Colonic mucosa (tissue), 4 donors: ENCODE measurements at places on chromosomes 13 and 19. TPM values are rescaled to one million over a fixed set of nuclear protein-coding genes. Genes with fewer than 3 reads are reported as not detected.

DNA sequence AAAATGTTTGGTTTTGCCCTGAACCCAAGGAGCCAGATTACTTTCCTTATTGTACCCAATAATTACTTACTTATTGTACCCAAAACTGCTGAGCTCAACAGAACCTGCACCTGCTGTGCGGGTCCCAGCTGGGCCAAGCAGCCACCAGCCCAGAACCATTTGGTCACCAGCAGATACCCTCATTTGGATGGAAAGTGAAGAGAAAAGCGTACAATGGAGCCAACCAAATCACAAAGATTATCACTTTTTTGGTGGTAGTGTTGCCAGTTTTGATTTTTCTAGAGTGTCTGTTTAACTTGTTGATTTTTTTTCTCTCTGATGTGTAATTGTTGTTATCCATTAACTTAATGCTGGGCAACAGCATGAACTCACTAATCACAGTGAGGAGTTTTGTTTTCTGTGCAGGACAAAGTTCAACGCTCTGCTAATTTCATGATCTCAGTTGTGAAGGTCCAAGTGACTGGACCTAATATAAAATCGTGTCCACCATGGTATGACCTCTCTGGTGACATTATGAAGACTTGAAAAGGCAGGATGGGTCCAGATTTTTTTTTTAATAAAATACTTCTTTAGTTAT lies 23.8 kb downstream of the SPATA13 start:
- H3K27me3 ChIP-seq, result no peaks in the 10 kb centered on the region
- DNase-seq, result peak; percentile 45
- peak overlapping the region; percentile 8 for H3K4me3 ChIP-seq
- H3K4me1 ChIP-seq, result no peaks in the 10 kb centered on the region
- no peaks in the 10 kb centered on the region for H3K36me3 ChIP-seq

- H3K4me1 ChIP-seq, result no peaks in the 10 kb centered on the region
- no peak overlapping the region for H3K4me3 ChIP-seq
- H3K27ac ChIP-seq, result no peak overlapping the region
- no peaks in the 10 kb centered on the region for H3K36me3 ChIP-seq
Observed at GRCh38 chr13:111326621-111326965, 6.2 kb downstream of the TEX29 start.

DNA sequence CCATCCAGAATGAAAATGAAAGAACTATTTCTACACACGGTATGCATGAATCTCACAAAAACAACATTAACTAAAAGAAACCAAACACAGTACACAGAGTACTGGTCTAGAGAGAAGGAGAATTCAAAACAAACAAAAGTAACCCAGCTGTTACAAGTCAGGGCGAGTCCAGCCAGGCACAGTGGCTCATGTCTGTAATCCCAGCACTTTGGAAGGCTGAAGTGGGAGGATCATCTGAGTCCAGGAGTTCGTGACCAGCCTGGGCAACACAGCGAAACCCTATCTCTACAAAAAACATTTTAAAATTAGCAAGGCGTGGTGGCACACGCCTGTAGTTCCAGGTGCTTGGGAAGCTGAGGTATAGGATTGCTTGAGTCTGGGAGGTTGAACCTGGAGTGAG lies 1.7 kb upstream of the PSMC4 start:
- peak overlapping the region; percentile 95 for H3K27ac ChIP-seq
- DNase-seq, result peak; percentile 17
- H3K4me3 ChIP-seq, result no peak overlapping the region
- H3K4me1 ChIP-seq, result peaks cover 20% of the 10 kb centered on the region
- H3K27me3 ChIP-seq, result no peaks in the 10 kb centered on the region
- H3K36me3 ChIP-seq, result peaks cover 2% of the 10 kb centered on the region

GRCh38 chr13:100828226-100828625 lies 153.6 kb upstream of the TMTC4 start:
- H3K36me3 ChIP-seq, result no peaks in the 10 kb centered on the region
- no peak overlapping the region for H3K27ac ChIP-seq
- no peak for DNase-seq

- no peaks in the 10 kb centered on the region for H3K27me3 ChIP-seq
- H3K27ac ChIP-seq, result no peak overlapping the region
- H3K4me1 ChIP-seq, result peaks cover 6% of the 10 kb centered on the region
- no peak overlapping the region for H3K4me3 ChIP-seq
- no peaks in the 10 kb centered on the region for H3K36me3 ChIP-seq
Observed at GRCh38 chr19:35106291-35106583, 9.4 kb upstream of the FXYD3 start.

DNA sequence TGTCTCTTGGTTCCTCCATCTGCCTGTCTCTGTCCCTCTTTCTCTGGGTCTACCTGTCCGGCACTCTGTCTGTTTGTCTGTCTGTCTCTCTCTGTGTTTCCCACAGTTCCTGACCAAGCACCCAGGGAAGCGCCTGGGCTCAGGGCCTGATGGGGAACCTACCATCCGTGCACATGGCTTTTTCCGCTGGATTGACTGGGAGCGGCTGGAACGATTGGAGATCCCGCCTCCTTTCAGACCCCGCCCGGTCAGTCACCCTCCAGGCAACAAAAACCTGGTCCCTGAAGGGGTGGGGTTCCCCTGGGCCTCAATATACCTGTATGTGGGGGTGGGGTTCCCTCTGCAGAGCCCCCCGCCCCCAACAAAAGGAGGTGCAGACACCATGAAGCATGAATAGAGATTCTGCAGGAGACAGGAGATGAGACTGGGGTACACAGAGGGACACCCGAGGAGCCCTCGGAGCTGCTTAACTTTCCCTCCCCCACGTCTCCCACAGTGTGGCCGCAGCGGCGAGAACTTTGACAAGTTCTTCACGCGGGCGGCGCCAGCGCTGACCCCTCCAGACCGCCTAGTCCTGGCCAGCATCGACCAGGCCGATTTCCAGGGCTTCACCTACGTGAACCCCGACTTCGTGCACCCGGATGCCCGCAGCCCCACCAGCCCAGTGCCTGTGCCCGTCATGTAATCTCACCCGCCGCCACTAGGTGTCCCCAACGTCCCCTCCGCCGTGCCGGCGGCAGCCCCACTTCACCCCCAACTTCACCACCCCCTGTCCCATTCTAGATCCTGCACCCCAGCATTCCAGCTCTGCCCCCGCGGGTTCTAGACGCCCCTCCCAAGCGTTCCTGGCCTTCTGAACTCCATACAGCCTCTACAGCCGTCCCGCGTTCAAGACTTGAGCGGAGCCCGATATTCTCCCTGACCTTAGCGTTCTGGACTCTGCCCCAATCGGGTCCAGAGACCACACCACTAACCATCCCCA lies 2.6 kb upstream of the CACNG7 start:
- H3K36me3 ChIP-seq, result no peaks in the 10 kb centered on the region
- DNase-seq, result peak; percentile 45
- H3K4me1 ChIP-seq, result no peaks in the 10 kb centered on the region
- no peak overlapping the region for H3K4me3 ChIP-seq
- H3K27me3 ChIP-seq, result peaks cover 32% of the 10 kb centered on the region
- no peak overlapping the region for H3K27ac ChIP-seq

GRCh38 chr13:97858161-97858560 lies 95.3 kb upstream of the IPO5 start:
- no peak overlapping the region for H3K4me3 ChIP-seq
- no peaks in the 10 kb centered on the region for H3K27me3 ChIP-seq
- DNase-seq, result no peak
- no peaks in the 10 kb centered on the region for H3K4me1 ChIP-seq

GRCh38 chr13:45473627-45474026 lies 8.9 kb downstream of the COG3 start:
- peaks cover 2% of the 10 kb centered on the region for H3K4me1 ChIP-seq
- no peaks in the 10 kb centered on the region for H3K27me3 ChIP-seq
- H3K36me3 ChIP-seq, result no peaks in the 10 kb centered on the region
- no peak overlapping the region for H3K27ac ChIP-seq
- H3K4me3 ChIP-seq, result no peak overlapping the region

DNA sequence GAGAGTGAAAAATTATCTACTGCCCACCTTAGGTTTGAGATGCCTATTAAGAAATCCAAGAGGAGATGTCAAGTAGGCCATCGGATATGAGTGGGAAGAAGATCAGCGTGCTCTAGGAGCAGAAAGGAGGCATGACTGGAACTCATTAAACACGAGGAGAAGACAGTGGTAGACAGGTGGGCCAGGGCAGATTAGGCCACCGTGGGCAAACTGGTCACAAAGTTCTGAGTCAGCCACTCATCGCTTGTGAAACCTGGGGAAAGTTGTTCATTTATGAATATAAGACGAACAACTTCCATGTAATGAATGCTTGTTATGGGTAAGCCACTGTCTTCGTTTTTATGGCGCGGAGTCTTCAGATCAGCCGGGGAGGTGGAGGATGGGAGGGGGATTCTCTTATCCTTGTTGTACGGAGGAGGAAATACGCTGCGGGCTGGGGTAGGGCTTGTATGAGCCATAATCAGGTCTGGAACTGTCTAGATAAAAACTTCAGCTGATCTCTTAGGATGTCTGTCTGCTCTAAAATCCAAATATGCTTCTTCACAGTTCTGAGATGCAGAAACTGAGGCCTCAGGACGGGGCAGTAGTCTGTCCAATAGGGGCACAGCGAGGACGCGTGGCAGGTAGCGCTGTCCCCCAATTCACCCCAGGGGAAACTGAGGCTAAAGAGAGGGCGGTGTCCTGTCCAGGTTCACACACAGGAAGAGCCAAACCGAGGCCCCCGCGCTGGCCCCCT lies 1.1 kb upstream of the ZNF444 start:
- H3K4me3 ChIP-seq, result peak overlapping the region; percentile 44
- no peaks in the 10 kb centered on the region for H3K27me3 ChIP-seq
- DNase-seq, result peak; percentile 46
- peaks cover 10% of the 10 kb centered on the region for H3K4me1 ChIP-seq
- H3K36me3 ChIP-seq, result no peaks in the 10 kb centered on the region
- H3K27ac ChIP-seq, result peak overlapping the region; percentile 66

DNA sequence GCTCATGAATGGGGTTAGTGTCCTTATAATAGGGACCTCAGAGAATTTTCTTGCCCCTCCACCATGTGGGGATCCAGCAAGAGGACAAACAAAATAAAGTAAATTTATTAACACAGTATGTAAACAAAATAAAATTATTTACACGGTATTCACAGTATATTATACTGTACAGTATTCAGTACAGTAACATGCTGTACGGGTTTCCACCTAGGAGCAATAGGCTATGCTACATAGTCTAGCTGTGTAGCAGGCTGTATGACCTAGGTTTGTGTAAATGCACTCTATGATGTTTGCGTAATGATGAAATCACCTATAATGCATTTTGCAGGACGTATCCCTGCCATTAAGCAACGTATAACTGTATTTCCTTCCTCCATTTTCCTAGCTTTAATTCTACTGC lies 11.8 kb upstream of the DIAPH3 start:
- H3K27me3 ChIP-seq, result no peaks in the 10 kb centered on the region
- H3K4me1 ChIP-seq, result no peaks in the 10 kb centered on the region
- H3K27ac ChIP-seq, result no peak overlapping the region

- H3K27me3 ChIP-seq, result no peaks in the 10 kb centered on the region
- peak overlapping the region; percentile 76 for H3K27ac ChIP-seq
- H3K4me3 ChIP-seq, result no peak overlapping the region
Observed at GRCh38 chr13:42984691-42985090, 7.3 kb downstream of the EPSTI1 start.

- H3K27ac ChIP-seq, result no peak overlapping the region
- no peak for DNase-seq
Observed at GRCh38 chr19:8036434-8037099, 16.0 kb upstream of the CCL25 start.

DNA sequence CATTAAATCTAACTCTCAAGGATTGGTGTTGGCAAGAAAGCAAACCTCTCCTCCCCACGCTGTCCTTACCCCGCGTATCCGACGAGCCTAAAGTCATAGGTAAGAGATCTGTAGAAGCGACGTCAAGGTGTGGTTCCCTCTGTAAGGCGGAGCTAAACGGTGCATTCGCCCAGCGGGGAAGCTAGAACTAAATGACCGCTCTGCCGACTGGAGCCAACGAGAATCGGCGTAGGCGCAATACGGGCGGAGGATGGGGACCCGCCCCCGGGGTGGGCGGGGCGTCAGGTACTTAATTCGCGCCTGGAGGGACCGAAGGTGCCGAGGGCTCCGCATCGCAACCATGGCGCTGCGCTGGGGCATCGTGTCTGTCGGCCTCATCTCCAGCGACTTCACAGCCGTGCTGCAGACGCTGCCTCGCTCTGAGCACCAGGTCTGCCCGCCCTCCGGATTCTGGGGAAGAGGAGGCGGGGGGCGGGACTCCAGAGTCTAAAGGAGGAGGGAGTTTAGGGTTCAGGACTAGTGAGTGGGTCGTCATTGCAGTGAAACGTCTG lies at the start of gene DHDH:
Gene DHDH, plus strand, starts transcription at position 318 of the 551 bp plus-strand sequence. Its CDS starts 23 bp downstream, at position 341.
- no peak within 1 kb of the TSS for H3K27ac ChIP-seq
- peak within 1 kb of the TSS; percentile 27 for H3K4me3 ChIP-seq
- peak; percentile 91 for DNase-seq
- H3K4me1 ChIP-seq, result no peaks in the 10 kb centered on the region
- H3K27me3 ChIP-seq, result no peaks in the 10 kb centered on the region
- H3K36me3 ChIP-seq, result no peaks in the 10 kb centered on the region

DNA sequence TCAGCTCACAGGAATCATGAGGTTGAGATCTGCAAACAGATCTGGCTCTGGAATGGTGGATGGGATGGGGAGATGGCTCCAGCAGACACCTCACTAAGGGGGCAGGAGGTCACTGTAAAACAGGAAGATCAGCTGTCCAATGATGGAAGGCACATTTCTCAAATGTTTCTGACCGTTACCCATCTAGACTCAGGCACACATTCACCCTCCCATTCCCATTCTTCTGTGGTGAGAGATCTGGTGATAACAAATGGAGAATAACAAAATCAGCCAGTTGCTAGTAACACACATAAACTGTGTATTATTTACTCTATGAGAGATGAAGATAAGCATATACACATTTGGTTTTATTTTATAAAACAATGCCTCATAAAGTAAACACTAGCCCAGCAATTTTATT lies 235.9 kb downstream of the TSHZ3 start:
- H3K4me3 ChIP-seq, result no peak overlapping the region
- no peaks in the 10 kb centered on the region for H3K4me1 ChIP-seq
- DNase-seq, result no peak
- no peaks in the 10 kb centered on the region for H3K27me3 ChIP-seq
- no peak overlapping the region for H3K27ac ChIP-seq
- no peaks in the 10 kb centered on the region for H3K36me3 ChIP-seq

GRCh38 chr19:29942404-29943261 lies 594 bp downstream of the URI1 start:
- H3K4me3 ChIP-seq, result peak overlapping the region; percentile 86
- no peaks in the 10 kb centered on the region for H3K36me3 ChIP-seq
- H3K4me1 ChIP-seq, result no peaks in the 10 kb centered on the region
- H3K27ac ChIP-seq, result peak overlapping the region; percentile 34

The CNN1 gene
- total RNA-seq, result 10.7 TPM

The NCAN gene
- total RNA-seq, result not detected

The FREM2 gene
- total RNA-seq, result 0.86 TPM

The RGL3 gene
- 13.8 TPM for total RNA-seq

The MBD3L2 gene
- not detected for total RNA-seq

The CPT1C gene
- 2.0 TPM for total RNA-seq

The RASIP1 gene
- total RNA-seq, result 4.8 TPM

The HPN gene
- total RNA-seq, result 0.27 TPM

The ZNF541 gene
- total RNA-seq, result 0.10 TPM

The PRR20B gene
- not detected for total RNA-seq

The OR10H1 gene
- total RNA-seq, result not detected

The FCAR gene
- total RNA-seq, result not detected

The ELAVL3 gene
- total RNA-seq, result 0.25 TPM

The ZNF540 gene
- 0.49 TPM for total RNA-seq
